Activated CD8-positive, alpha-beta memory T cell treated with anti-CD3 and anti-CD28 coated beads, Interleukin-2, amount 10 ng/mL, durations not matched to agents 7 days and 5 days (primary cell): ENCODE measurements at places on chromosomes 2 and 18.

- DNase-seq, result no peak
These were observed 3.2 kb downstream of the SERPINB13 start for GRCh38 chr18:63590373-63590772.

- DNase-seq, result no peak
These were observed 259.0 kb upstream of the ERBB4 start for GRCh38 chr2:212797484-212798205.

DNA sequence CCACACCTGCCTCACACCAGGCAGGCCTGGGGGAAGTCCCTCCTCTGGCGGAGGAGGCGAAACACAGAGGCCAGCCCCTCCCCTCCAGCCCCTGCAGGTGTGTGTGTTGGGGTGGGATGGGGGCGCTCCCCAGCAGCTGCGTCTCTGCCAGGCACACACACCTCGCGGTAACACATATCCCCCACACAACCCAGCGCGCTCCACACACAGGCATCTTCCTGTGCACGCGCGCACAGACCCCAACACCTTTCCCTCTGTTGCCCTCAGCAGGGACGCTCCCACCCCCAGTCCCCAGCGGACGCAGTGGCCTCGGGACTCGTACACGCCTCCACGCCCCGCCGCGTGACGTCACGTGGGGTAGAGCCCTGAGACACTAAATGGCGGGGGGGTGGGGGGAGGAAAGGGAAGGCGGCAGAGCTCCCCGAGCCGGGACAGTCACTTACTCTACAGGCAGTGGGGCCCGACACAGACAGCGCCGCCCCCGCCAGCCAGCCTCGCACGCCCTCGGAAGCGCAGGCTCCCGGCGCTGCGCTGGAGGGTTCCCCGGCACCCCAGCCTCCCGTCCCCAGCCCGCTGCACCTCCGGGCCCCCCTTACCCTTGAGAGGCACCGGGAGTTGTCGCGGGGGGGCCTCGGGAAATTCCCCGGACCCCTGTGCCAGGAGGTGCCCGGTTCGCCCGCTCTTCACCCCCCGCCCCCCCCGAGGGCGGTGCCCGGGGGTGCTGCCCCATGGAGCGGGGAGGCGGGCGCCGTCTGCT is at the start of gene WNT10A:
Gene WNT10A, plus strand, starts transcription at position 751 of the 757 bp plus-strand sequence. CDS start 144 bp downstream, outside the sequence.
- DNase-seq, result peak; percentile 52

DNA sequence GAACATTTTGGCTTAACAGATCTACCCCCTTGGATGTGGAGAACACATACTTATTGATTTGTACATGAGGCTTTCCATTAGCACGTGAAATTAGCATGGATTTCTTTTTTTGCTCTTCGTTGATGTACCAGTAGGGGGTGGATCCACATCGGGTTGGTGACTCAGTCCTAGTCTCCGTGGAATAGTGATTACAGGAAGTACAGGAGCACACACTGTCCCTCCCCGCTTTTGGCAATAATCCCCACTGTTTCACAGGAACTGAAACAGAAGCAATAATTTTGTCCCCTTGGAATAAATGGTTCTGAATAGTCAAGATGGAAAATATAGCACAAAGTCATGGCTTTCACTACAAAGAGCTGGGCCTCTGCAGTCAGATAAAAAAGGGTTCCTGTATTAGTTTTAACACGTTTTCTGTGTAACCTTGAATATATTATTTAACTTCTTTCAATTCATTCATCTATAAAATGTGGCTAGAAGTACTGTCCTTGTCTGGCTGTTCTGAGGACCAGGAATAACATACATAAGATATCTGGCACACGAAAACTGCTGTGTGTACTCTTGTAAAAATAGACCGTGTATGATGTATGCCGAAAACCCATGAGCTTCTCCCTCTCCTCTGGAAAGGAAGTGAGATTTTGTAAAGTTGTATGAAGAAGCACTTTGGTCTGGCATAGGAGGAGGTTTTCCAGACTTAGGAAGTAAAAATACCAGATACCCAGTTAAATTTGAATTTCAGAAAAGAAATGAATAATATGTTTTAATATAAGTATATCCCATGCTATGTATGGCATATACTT is 229.2 kb downstream of the GALR1 start:
- no peak for DNase-seq

DNA sequence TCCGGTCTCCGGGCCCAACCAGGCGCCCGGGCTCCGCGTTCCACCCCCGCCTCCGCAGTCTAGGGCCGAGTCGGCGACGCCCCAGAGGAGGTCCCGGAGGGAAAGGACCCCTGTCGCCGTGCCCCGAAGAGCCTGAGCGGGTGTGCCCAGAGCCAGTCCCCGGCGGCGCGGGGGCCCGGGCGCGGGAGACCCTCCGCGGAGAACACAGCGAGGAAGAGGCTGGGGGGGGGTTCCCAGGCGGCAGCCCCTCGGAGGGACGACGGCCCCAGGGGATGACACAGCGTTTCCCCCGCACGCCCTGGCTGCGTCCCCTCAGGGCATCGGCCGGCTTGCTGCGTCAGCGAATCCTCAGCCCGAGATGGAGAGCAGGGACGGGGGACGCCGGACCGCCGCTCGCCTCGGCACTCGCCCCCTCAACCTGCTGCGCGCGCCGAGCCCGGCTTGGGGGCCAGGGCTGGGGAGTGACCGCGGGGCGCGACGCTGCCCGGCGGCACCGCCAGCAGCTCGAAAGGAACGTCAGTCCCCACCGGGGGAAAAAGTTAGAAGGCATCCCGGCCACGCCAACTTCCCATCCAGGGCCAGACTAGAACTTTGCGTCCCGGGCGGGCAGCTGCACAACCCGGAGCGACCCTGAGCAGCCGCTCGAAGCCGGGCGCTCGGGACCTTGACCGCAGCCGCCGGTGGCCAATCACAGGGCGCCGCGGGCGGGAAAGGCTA is 711 bp downstream of the SFXN5 start:
- peak; percentile 59 for DNase-seq

GRCh38 chr2:240512109-240512485 is 45.7 kb downstream of the ANKMY1 start:
- no peak for DNase-seq
